Esophagus squamous epithelium (tissue), 5 donors: ENCODE measurements at places on chromosomes 12 and 14.

- no peak for DNase-seq
These were observed 174.4 kb downstream of the PTPRO start for GRCh38 chr12:15496738-15497137.

DNA sequence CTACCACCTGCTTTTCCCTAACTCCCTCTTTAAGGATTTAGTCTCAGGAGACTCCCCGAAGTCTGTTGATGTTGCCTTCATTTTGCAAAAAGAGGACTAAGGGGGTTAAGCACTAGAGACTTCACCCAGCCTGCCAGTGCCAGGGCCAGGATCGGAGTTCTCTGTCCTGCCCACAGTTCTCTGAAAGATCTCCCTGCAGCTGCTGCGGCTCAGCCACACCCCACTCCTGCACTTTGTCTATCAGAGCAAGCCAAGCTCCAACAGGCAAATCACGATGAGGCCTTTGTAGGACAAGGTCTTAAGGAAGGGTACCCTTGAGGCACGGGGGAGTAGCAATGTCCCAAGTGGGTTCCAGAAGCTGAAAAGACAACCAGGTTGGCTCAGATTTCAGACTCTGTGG lies 148.8 kb upstream of the EGLN3 start:
- no peak for DNase-seq

DNA sequence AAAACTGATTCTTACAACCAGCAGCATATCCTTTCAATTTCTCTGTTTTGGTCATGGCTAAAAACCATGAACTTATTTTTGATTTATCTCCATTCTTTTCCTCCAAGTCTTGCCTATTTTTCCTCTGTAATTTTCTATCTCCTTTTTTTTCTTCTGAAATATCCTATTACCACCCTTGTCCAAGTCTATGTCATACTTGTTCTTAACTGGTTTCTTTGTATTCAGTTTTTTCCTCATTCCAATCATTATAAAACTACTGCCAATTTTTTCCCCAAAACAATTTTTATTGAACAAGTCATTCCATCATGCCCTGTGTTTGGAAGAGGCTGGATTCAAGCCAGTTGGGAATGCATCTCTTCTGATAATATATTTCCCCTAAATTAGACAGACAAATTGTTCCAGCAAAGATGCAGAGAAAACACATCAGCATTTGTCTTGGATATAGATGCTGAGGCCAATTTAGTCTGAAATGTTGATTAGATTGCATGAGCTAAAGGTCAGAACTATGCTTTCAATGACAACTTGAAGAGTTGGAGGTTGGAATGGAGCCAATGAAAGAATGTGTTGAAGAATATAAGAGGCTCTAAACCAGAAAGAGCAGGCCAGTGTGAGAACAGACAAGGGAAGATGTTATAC lies 30.7 kb downstream of the OTOGL start:
- DNase-seq: no peak

GRCh38 chr12:116276652-116277466 lies 634 bp downstream of the MED13L start:
- peak; percentile 12 for DNase-seq

DNA sequence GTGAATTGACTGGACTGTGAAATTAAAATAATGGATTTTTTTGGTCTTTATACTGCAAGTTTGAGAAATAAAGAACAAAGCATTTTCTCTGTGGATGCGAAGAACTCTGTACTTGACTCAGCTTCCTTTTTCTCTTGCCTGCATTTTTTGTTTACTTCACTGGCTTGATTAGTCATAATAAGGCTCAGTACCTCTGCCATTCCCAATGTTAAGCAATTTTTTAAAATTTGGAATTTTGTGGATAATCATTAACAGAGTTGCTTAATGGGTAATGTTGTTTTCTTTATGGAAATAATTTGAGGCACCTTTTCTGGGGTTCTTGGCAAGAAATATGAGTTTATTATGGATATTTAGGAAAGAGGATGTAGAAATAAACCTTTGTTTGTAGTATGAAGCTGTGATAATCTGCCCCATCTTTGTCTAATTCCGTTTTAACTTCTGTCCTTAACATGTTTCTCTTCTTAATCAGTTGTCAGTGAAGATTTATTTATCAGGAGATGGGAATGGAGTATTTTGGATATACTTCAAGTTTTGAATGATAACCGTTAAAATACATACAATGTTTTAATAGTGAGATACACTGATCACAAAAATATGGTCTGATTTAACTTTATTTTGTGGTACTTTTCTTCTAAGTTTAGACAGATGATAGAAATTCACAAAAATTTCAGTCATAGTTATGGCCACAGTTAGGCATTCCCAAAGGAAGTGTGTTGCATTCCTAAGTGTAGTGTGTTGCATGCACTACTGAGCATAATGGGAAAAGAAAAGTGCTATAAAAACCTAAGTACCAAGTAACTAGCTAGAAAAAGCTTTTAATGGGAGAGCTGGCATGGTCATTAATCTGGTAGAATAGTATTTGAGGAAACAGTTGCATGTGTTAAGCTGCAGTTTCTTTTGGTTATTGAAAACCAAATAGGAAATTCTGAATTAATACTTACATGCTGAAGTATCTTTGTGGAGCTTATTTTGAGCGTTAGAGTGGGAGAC lies 27.7 kb downstream of the WNK1 start:
- DNase-seq: no peak

DNA sequence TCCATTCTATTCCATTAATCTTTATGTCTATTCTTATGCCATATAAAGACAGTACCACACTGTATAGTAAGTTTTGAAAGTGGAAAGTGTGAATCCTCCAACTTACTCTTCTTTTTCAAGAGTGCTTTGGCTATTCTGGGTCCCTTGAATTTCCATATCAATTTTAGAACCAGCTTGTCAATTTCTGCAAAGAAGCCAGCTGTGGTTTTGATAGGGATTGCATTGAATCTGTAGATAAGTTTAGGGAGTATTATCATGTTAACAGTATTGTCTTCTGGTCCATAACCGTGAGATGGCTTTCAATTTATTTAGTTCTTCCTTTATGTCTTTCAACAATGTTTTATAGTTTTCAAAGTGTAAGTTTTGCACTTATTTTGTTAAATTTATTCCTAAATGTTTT lies 34.2 kb upstream of the GCH1 start:
- DNase-seq: no peak

DNA sequence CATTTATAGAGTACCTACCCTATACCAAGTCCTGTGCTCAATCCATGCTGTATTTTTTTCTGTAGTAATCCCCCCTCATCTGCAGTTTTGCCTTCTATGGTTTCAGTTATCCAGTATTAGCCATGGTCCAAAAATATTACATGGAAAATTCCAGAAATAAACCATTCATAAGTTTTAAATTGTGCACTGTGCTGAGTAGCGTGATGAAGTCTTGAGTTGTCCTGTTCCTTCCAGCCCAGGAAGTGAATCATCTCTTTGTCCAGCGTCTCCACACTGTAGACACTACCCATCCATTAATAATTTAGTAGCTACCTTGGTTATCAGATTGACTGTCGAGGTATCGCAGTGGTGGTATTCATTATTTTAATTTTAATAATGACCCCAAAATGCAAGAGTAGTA lies 54.2 kb downstream of the SUDS3 start:
- no peak for DNase-seq

GRCh38 chr14:77309131-77309530 lies 11.6 kb downstream of the POMT2 start:
- no peak for DNase-seq

DNA sequence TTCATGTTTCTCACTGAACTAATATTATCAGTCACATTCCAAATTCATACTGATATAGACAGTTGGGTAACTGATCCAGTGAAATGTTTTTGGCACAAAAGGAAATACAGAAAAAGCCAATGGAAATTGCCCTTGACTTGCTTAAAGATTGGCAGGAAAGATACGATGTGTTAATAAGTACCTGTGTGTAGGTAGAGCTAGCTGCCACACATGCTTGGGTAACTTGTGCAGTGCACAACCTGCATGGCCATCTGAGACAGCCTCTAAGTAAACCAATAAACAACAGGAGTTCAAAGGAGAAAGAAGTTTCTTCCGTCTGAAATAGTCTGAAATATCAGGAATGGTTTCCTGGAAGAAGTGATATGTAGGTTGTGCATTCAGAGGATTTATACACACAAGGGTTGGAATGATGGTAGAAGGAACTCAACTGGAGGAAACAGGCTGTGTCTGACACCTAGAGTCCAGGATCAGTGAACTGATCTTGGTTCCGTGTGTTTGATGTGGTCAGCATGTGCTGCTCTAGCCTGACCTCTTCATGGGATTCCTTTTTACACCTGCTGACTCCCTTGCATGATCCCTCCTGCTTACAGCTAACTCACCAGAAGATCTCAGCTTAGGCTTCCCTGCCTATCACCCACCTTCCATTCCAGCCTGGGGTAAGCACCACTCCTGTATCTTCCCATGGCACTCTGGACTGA lies 81.4 kb upstream of the KRR1 start:
- DNase-seq: no peak

DNA sequence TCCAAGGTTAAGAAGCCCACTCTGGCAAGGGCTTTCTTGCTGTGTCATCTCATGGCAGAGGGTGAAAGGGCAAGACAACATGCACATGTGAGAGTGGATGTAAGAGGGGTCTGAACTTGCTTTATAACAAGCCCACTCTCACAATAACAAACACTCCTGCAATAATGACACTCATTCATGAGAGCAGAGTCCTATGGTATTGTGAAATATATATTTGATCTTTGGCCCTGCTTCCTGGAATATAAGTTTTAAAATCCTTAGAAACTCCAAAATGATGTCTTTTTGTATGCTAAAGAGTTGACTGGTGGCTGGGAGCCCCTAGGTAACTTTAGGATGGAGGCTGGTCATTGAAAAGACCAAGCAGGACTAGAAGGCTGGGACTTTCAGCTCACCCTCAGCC lies 51.8 kb downstream of the TSPAN8 start:
- no peak for DNase-seq

DNA sequence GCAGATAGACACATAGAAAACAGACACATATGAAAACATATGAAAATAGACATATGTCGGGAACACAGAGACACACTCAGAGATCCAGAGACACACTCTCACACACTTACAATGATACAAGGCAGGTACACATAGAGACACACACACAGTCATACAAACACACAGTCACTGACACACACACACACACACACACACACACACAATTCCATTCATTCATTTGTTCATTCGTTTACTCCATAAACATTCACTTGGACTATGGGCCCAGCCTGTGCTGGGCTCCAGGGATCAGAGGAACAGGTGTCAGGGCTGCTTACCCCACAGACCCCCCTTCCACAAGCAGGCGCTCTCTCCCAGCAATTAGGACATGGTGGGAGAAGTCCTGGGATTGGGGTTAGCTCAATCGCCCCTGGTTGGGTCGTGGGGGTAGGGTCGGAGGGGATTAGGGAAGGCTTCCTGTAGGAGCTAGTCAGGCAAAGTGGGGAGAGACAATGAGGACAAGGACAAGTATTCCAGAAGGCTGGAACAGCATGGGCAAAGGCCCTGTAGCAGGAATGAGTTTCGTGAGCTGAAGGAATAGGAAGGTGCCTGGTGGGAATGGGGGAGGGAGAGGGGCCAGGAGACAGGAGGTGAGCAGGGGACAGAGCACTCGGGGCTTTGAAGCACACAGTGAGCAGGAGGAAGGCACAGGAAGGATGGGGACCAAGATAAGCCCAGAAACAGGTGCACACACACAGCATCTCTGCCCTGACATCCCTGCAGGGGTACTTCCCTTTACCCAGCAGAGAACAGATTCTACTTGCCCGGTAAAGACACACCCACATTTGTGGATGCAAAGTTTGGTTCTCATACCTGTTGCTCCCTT lies 6.5 kb downstream of the RASAL1 start:
- no peak for DNase-seq

DNA sequence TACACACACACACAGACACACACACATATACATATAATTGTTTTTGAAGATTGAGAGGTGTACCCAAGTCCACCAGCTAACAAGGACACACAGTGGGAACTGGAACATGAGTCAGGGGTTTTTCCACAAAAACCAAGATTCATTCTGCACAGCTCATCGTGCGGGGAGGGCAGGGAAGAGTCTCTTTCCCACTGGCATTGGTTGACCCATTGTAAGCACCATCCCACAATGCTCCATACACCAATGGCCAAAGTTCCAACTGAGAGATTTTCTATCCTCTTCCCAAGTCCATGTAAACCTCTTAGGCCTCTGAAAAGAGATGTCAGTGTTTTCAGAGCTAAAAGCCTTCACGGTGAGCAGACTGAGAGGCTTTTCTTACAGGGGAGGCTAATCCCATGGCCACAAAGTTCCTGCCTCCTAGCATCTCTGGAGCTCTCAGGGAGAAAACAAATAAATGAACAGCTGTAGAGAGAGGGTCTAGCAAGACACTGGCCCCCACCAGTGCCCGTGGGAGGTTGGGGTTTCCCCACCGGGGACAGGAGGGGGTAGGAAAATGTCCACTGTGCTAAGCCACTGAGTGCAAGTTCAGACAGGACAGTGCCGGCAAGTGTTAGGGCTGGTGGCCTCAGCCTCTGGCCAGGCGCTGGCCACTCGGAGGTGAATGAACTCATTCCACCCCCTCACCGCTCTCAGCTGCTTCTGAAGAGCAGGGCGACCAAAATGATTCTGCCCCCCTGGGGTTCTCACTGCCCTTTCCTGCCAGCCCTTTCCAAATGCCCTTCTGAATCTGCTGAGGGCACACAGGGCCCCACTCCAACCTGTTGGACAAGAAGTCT lies 21.5 kb upstream of the TC2N start:
- DNase-seq: no peak

DNA sequence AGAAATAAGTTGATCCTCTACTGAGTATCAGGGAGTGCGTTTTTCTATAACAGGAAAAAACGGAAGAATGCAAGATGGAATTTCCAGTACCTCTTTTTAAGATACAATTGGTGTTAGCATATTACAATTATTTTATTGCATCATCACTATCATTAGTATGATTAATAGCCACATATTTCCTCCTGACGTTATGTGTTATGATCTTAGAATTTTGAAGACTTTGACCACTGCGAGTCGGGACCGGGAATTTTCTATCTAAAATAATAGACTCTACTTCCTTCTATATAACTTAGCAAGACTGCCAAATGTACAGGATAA lies 679 bp upstream of the SAV1 start:
- no peak for DNase-seq

DNA sequence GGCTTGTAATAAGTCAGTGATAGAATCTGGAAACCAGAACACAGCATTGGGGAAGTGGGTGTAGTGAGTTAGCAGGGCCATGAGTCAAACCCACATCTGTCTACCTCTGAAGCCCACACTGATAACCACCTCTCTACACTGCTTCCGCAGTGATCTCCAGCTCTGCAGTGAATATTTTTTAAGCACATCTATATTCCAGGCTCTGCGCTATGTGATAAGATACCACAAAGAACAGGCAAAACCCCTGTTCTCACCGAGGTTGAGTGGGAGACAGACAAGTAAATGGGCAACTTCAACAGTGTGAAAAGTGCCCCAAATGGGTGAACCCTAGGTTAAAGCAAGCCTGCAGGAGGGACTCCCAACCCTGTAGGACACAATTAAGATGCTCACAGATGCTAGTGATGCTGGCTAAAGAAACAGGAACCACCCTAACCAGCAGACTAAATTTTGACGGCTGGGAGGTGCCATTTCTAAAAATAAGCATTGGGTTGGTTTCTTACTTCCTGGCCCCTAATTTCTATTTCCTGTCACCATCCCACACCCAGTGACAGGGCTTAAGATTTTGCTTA lies 375.0 kb downstream of the DPF3 start:
- no peak for DNase-seq
